Testis (tissue), 5 donors: ENCODE measurements at places on chromosomes 3 and 15. TPM values are rescaled to one million over a fixed set of nuclear protein-coding genes. Genes with fewer than 3 reads are reported as not detected.

The ITIH1 gene
- polyA plus RNA-seq: 2.9 TPM

The CCR5 gene
- 3.3 TPM for polyA plus RNA-seq

The NANOGP8 gene
- polyA plus RNA-seq: 1.1 TPM

The SLC28A1 gene
- polyA plus RNA-seq: 0.26 TPM
